ENCODE measurements at places on chromosomes 6 and 20.

- DNase-seq: no peak
Observed at GRCh38 chr6:43124481-43124880, 46.6 kb upstream of the SRF start.

- DNase-seq: no peak
Observed at GRCh38 chr6:106555767-106556166, 73.5 kb downstream of the RTN4IP1 start.

DNA sequence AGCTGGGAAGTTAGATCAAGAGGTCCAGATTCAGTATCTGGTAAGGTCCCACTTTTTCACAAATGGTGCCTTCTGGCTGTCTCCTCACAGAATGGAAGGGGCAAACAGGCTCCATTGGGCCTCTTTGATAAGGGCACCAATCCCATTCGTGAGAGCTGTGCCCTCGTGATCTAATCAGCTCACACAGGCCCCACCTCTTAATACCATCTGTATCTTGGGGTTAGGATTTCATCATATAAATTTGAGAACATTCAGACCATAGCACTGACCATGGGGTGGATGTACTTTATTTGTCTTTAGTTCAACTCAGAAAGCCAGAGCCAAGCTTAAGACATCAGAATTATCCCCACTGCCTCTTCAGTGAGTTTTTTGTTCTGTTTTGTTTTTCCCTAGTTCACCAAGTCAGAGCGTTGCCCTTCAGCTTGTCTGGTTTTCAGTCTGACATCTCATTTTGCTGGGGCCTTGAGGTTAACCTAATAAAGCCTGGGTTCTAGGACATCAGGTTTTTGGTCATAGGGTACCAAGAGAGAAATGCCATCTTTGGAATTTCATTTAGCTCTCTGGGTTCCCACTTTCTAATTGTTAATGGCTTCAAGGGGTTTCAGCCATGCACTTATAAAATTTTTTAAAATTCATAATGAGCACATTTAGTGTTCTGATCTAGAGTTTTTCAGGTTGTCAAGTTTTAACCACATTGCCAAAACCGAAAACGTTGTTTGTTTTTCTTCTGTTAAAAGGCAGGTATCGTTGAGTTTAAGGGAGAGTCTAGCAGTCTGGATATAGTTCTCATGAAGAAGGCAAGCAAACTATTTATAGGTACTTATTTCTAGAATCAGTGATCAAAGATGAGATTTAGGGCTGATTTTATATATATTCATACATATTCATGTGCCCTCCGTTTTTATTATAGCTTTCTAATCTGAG, 19.0 kb downstream of the SENP6 start:
- DNase-seq: peak; percentile 95

DNA sequence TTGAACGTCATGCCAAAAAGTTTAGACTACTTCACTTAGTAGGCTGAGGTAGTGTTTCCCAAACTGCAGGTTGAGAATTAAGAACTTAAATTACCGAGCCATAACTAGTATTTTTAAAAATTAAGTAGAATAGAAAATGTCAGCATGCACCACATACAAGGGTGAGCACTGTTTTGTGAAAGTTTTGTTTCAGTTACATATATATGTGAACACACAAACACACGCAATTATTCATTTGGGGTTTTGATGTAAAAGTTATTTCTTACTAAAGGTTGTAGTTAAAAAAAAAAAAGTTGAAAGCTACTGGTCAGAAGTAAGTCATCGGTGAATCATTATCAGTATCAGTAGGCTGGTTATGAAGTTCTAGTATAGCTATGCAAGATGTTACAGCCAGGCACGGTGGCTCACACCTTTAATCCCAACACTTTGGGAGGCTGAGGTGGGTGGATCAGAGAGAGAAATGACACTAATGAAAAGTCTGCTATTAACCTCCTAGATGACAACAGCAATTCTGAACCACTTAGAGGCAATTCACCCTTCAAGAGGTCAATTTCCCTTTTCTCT, 24.1 kb downstream of the FASTKD5 start:
- DNase-seq: no peak

GRCh38 chr6:45421709-45422502, 44.2 kb upstream of the SUPT3H start:
- DNase-seq: peak; percentile 79

- no peak for DNase-seq
Observed at GRCh38 chr6:39416026-39416425, 93.5 kb upstream of the KCNK16 start.

GRCh38 chr20:59429396-59429795, 129.0 kb downstream of the EDN3 start:
- peak; percentile 11 for DNase-seq

Measured in OCI-M1 (cell line).